ENCODE measurements at places on chromosomes 1 and 21.
A peak's percentile ranks its signal among the peaks of the same experiment; 100 is the strongest.

- DNase-seq: peak; percentile 72
These were observed 53.4 kb upstream of the EDN2 start for GRCh38 chr1:41537788-41538351.

GRCh38 chr1:16387201-16388188, 20.5 kb downstream of the SZRD1 start:
- DNase-seq: no peak

DNA sequence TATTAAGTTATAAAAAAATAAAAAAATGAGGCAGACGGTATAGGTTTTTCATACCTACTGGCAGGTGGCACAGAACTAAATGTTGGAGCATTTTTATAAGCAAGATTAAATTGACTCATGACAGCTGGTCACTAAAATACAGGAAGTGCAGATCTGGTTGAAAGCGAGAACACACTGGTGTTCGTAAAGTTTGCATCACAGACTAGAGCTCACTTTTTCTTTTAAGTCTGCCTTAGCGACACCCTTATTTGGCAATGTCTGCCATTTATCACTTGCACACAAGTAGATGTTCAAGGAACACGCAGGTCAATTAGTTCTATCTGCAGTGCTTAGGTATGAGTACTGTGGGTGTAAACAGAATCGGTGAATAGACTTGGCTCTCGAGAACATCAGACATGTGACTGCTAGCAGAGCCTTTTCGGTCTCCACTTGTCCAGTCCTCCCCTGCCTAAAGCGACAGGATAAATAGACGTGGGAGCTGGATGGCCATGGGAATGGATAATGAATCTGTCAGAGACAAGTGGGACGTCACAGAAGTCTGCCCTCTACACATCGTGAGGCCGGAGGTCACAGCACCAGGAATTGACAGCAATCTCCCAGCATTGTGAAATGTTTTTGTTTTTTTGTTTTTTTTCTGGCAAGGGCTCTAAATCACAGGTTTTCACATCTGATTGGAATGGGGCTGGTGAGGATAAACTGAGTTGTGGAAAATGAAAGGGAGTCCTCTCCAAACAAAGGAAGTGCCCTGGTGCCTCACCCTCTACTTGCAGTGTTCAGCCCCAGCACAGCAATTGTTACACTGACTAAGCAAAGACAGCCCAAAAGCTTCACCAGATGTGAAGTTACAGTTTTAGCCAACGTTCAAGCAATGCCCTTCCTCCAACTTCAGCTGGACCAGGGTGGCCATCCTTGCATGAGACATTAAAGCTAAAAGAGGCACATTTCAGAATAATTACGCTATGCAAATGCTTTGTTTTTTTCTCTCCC, 248.9 kb downstream of the NTNG1 start:
- DNase-seq: no peak

DNA sequence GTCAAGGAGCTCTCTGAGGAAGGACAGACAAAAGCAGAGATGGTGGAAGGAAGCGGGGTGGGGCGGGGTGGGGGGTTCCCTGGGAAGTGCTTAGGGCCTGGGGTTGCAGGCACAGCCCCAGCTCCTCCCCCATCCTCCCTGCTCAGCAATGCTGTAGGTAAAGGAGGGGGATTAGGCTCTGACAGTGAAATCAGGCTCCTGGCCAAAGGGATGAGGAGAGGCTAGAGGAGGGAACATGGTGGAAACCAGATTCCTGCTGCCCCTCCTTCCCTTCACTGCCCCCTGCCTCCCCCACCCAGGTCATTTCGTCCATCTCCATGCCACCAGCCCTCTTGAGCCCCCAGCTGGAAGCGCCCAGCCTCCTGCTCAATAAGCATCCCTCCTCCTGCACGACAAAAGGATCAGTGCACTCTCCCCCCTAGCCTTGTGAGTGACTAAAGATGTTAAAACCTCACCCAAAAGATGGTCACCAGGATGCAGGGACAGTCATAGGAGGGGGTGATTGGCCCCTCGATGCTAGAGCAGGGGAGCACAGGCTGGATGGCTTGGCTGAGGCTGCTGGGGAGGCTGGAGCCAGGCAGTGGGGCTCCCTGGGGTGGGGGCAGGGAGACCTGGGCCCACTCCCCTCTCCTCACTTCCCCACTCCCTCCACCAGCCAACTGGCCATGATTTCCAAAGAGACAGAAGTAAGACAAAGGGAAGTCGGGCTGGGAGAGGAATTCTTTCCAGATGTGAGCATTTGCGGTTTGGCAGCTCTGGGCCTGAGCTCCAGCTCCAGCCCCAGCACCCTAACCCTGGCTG, 2.2 kb upstream of the CRABP2 start:
- no peak for DNase-seq

DNA sequence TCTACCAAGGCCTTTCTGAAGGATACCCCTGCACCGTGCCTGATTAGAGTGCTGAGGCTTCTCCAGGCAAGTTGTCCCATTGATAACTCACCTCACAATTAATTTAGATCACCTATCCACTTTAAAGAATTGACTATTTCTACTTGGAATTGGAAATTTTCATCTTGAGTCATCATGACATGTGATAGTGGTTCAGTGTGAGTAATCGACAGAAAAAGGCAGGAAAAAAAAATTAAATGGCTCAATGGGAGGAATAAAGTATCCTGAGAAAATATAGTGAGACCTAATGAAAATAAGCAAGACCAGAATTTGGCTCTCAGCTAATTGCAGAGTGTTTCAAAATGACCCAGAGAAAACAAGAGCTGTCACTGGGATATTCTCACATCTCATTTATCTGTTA, 222.4 kb upstream of the C8B start:
- no peak for DNase-seq

DNA sequence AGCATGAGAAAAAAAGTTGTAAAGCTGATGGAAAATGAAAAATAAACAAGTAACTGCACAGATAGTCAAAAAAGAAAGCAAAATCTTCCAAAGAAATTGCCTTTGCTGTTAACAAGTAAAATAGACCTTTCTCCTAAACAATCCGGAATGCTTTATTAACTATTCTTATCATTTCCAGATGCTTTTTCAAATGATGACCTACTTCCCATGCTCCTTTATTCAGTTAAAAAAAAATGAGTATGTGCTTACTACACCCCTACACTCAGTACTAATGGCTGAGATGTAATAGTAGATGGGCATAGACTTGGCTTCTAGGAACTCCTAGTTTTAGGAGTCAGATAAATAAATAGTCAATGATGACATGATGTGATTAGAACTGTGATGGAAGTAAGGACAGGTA, 108.5 kb downstream of the NIBAN1 start:
- no peak for DNase-seq

GRCh38 chr1:107804741-107805140, 160.2 kb downstream of the VAV3 start:
- no peak for DNase-seq

DNA sequence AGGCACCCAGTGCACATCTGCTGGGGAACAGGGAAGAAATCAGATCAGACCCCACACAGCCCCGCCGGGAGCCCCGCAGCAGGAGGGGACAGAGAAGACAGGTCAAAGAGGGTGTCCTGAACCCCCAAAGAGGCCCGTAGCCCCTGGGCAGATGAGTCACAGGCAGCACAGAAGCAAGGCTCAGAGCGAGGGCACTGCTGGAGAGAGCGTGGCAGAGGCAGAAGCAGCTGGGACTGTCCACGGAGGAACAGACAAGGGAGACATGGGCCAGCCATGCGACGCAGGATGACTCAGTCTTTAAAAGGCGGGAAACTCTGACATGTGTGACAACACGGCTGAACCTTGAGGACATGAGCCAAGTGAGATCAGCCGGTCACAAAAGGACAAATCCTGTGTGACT, 14.5 kb upstream of the PRDM16 start:
- no peak for DNase-seq

GRCh38 chr1:111142356-111142975, 2.4 kb downstream of the CEPT1 start:
- DNase-seq: no peak

DNA sequence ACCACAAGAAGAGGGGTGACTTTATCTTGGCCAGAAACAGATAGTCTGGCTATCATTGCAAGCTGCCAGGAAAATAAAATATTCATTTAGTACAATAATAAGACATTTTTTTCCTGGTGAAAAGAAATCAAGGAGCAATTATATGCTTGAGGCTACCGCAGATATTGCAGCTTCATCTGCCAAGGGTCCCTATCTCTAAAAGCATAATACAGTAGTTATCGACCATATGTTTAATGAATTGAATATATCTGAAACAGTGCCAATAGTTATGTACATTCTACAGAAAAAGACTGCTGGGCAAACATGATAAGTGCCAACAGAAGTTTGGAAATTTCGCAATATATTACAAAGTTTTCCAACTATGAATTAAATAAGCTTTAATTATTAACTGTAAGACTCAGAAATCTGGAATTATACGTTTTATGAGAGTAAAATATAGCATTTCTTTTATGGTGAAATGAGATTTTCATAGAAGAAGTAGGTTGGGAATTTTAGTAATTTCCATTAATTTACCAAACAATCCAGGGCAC, 561.1 kb upstream of the ZP4 start:
- peak; percentile 12 for DNase-seq

GRCh38 chr1:47188791-47189785, 748 bp downstream of the PDZK1IP1 start:
- no peak for DNase-seq

- DNase-seq: no peak
These were observed 55.1 kb downstream of the COL18A1 start for GRCh38 chr21:45460011-45460565.

DNA sequence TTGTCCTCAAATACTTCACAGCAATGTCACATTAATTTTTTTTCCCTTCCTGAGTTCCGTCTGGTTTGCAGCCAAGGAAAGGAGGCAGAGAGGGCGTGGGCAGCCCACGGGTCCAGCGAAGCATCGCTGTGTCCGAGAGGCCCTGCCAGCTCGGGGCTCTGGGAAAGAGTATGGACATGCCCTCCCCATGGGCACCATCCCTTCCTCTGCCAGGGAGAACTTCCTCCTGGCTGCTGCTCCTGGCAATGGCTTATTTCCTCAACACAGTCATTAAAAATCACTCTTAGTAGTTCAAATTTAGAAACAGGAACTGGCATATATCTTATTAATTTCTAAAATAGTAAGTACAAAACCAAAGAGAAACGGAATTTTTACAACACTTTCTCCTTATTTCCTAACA, 115.4 kb downstream of the RIPK4 start:
- DNase-seq: no peak

DNA sequence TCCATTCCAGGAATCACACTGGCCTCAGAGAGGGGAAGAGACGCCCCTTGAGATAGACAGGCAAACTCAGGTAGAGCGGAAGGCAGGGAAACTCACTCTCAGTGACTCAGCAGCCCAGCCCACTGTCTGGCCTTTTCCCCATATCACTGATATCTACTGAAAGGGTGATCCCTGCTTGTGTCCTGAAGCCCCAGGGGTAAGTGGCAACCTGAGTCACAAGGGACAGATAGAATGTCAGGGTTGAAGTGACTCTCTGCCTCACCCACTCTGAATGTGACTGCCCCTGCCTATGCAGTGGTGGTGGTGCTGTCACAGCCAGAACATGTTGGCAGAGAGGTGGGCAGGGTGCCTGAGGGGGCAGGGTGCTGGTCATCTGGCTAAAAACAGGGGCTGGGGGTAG, 157.5 kb upstream of the FGGY start:
- no peak for DNase-seq

GRCh38 chr1:62722796-62723195, 34.6 kb upstream of the DOCK7 start:
- DNase-seq: no peak

DNA sequence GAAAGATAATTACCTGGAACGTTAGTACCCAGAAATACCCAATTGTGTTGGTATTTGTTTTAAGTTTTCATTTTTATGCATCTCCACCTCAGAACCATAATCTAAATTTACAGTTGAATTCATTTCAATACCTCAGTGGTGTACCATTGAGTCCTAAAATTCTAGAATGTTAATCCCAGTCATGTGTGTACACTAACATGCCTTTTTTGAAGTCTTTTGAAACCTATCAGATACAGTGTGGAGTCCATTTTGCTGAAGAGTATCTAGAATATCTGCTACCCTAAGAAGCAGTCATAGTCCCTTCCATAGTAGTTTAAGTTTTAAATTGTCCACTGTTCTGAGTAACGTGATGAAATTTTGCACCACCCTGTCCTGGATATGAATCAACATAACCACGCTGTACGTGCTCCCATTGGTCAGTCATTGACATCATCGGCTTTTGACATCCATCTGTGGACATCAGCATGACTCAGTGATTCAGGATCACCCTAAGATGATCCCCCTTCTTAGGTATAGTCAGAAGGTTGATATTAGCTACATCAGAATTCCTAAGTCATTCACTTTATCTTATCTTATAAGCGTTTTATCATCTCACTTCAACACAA, 7.5 kb upstream of the ASH1L start:
- no peak for DNase-seq

GRCh38 chr1:156251527-156251926, 3.7 kb upstream of the PAQR6 start:
- no peak for DNase-seq
